ENCODE measurements at places on chromosomes 6 and 20.

GRCh38 chr6:28078836-28079235 is 1.5 kb upstream of the ZNF165 start:
- no peak for DNase-seq

DNA sequence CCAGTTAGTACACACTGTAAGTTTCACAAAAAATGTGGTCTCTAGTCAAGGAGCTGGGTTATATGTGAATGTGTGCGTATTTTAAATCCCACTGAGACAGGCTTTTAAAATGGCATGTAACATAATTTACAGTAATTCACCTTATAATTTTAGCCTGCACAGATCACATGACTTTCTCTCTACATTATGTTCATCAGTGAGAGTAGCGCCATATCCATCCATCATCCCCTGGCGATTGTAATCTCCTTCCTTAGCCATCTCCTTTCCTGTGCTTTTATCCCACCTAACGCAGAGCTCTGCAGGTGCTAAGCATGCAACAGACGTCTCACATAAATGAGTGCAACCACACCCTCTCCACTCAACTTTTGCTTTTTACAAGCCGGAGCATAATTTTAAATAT is 210.8 kb downstream of the TBC1D7 start:
- no peak for DNase-seq

- DNase-seq = no peak
These were observed 16.9 kb downstream of the ZNF217 start for GRCh38 chr20:53576586-53577318.

- no peak for DNase-seq
These were observed 492.0 kb upstream of the NRSN1 start for GRCh38 chr6:23633996-23634395.

- no peak for DNase-seq
These were observed 689.7 kb downstream of the EPM2A start for GRCh38 chr6:145045582-145045981.

GRCh38 chr6:18207438-18207837 is 52.2 kb downstream of the KDM1B start:
- DNase-seq = no peak

- no peak for DNase-seq
These were observed 2.4 kb upstream of the HLA-F start for GRCh38 chr6:29720863-29721262.

DNA sequence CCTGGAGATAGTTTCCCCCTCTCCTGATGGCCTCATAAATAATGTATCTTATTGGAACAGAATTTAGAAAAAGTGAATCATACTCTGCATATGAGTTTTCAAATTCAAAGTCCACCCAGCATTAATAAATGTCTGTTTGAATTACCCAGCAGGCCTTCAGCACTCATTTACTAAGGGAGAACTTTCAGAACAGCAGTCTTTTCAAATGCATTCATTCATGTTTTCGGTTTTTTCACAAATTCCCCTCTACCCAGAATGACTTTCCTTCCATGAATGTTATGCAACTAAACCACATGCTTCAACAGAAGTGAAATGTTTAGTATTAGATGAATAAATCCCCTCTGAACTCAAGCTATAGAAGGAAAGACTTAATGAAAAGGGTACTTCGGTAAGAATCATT is 92.4 kb downstream of the RTN4IP1 start:
- no peak for DNase-seq

DNA sequence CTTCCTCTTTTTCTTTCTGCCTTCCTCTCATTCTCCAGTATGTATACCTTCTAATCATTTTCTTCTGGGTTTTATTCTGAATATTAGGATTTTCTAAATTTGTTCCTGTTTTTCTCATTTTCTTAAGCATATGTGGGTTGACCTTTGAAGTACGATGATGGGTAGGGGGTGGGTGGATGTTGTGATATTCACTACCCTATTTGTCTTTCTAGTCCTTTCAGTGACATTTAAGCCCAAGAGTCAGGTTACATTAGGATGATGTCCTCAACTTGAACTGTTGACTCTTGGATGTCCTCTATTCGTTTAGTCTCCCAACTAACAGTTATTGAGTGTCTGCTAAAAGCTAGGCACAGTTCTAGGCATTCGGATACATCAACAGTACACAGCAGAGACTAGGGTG is 7.3 kb downstream of the ABT1 start:
- no peak for DNase-seq

- no peak for DNase-seq
These were observed 34.8 kb downstream of the NR2E1 start for GRCh38 chr6:108200631-108201030.

DNA sequence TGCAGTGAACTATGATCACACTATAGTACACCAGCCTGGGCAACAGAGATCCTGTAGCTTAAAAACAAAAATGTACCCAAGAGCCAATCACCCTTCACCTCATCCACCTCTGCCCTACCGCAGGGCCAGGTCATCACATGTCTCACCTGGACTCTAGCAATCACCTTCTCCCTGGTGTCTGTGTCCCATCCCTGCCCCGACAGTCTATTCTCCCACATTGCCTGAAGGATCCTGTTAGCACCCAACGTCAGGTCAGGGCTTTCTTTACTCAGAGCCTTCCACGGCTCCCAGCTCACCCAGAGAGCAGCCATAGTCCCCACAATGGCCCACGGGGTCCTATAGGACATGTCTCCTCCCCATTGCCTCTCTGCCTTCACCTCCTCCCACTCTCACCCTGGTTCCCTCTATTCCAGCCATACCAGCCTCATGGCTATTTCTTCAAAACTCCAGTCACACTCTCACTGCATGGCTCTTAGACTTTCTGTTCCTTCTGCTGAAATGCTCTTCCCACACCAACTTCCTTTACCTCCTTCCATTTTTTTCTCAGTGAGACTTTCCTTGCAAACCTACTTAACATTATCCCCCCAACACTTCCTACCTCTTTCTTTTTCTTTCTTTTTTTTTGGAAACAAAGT is 22.5 kb upstream of the ARFGEF2 start:
- DNase-seq = no peak

- DNase-seq = peak; percentile 64
These were observed 187.8 kb upstream of the PRDM1 start for GRCh38 chr6:105898286-105898685.

GRCh38 chr6:126076992-126077664 is 90.8 kb downstream of the TRMT11 start:
- DNase-seq = no peak

GRCh38 chr20:2640899-2641298 is 11.5 kb upstream of the NOP56 start:
- DNase-seq = no peak

- DNase-seq = no peak
These were observed 6.0 kb downstream of the GNMT start for GRCh38 chr6:42966571-42966970.

- DNase-seq = no peak
These were observed 5.1 kb downstream of the HEY2 start for GRCh38 chr6:125754566-125754965.

- peak; percentile 8 for DNase-seq
These were observed 249.1 kb upstream of the PREP start for GRCh38 chr6:105651969-105652368.

GRCh38 chr20:46549188-46549972 is 1.1 kb downstream of the OCSTAMP start:
- DNase-seq = peak; percentile 28

DNA sequence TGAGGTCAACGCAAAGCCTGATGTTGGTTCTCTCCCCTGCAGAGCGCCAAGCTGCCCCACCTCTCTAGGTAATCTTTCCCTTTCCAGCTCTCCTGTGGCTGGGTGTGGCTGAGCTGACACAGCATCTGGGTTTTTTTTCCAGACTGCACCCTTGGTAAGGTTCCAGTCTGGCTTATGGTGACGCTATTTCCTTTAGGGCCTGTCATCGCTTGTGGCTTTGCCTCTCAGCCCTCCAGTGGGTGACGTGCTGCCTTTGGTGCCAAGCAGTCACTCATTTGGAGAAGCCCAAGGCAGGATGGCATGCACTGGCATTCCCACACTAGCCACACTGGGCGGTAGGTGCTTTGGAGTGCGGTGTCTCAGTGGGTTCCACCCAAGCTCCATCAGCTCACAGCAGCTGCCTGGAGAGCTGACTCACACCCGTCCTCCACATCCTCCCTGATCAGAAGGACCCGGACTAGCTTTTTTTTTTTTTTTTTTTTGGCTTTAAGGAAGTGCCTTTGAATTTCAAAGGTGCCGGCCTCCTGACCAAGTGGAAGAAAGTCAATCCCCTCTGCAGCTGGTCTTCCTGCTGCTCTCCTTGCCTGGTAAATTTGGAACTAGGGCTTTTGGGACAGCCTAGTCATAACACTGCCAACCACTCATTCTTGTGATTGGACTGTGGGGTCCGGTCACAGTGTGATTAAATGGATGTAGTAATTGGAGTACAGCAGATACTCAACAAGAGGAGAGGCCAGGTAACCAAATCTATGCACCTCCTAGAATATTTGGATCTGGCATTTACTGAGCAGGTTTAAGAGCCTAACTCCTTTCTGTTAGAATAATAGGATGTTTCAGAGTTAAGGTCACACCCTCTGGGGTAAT is 153.6 kb downstream of the CD83 start:
- peak; percentile 75 for DNase-seq

GRCh38 chr6:47749757-47750156 is 32.1 kb upstream of the OPN5 start:
- DNase-seq = no peak

- DNase-seq = no peak
These were observed 103.4 kb downstream of the MRPL14 start for GRCh38 chr6:44023586-44024454.

DNA sequence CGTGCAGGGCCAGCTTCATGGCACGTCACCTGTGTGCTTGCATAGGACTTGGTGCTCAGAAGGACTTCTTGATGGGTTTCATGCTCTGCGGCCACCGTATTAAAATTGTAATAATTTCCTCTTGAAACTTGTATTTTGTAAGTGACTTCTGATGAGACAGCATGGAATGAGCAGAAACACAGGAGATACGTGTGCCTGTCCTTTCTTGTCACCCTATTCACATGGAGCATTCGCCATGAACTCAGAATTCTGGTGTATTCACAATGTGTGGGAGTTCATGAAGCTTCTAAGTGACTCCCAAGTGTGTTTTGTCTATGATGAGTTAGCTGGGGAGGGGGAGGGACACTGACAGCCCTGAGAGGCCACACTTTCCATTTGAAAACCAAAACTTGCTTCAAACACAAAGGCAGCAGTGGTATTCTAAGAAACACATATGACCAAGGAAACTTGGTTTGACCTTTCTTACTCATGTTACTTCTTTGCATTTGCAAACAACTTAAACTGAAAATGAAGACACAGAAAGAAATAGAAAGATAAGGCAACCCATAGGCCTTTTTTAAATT is 92.1 kb upstream of the NEDD9 start:
- peak; percentile 60 for DNase-seq

GRCh38 chr20:13543783-13544182 is 94.9 kb downstream of the TASP1 start:
- DNase-seq = no peak

DNA sequence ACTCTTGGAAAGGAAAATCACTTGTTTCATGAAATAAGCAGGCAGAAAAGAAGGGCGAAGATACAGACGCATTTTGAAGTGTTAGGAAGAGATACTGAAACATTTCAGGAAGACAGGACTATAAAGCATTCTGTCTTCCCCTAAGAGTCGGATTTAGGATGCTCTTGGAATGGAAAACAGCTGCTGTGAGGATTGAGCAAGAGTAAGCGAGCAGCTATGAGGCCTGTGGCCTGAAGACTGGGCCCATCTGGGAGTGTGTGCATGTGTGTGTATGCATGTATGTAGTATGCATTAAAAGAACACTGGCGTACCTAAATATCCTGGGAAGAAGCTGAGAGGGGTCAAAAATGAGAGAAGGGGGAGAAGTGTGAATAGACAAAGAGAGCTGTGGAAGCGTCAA is 83.6 kb downstream of the SIM1 start:
- DNase-seq = no peak

- no peak for DNase-seq
These were observed 26.1 kb upstream of the TBC1D7 start for GRCh38 chr6:13354331-13355042.

- DNase-seq = peak; percentile 40
These were observed 496 bp downstream of the GRM4 start for GRCh38 chr6:34145161-34146020.

GRCh38 chr20:48198929-48199451 is 413.7 kb upstream of the SULF2 start:
- no peak for DNase-seq

DNA sequence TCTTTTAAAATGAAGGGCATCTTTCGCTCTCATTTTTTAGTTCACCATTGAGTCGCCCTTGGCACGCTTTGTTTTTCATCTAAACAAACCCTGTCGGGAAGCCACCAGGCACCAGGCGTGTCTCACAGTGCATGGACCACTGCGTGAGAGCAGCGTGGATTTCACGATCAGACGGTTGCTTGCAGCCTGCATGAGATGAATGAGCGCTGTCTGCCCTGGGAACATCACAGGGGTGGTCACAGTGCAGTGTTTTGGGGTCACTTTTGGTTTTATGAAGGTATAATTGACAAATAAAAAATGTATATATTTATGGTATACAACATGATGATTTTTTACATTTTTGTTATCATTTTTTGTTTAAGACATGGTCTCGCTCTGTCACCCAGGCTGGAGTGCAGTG is 61.3 kb downstream of the CDH4 start:
- no peak for DNase-seq

DNA sequence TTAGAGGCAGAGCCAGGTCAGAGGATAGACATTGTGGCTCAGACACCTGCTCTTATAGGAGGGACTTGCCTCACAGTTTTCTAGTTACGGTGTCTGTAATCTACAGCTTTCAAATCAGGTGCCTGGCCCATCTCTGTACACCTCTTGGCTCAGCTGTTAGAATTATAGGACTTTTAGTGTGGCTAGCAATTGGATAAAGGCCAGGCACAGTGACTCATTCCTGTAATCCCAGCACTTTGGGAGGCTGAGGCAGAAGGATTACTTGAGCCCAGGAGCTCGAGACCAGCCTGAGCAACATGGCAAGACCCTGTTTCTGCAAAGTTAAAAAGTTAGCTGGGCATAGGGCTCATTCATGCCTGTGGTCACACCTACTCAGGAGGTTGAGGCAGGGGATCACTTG is 20.0 kb downstream of the BRPF3 start:
- DNase-seq = no peak

- no peak for DNase-seq
These were observed 2.9 kb downstream of the NKAIN2 start for GRCh38 chr6:123806561-123806960.
